ENCODE measurements at places on chromosomes 1 and 21.

DNA sequence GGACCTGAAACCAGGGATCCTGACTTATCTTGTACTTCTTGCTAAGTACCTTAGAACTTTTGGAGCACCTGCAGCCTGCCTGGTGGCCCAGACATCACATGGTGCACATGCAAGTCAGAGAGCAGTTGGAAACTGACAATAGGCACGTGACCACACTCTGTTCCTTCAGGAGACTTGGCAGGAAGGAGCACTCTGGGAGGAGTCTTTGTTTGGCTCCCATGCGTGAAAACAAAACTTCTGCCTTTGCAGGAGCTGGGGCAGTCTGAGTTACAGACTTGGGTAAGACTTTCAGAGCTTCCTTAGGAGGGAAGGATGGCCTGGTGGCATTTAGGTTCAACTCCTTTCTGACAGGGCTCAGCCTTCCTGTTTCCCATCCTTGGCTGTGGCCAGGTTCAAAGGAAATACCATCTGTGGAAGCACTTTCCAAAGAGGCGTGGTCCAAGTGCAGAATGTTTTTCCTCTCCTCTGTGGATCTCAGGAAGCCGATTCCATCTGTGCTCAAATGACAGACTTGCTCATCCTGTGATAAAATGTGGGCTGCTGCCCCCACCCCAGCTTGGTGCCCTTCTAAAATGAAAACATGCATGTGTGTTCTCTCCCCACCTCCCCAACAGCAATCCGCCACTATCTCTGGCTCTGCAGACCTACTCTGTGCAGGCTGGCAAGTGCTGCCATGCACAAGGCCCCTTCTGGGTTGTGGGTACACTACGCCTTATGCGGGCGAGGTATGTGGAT is 14.1 kb upstream of the ZNF436 start:
- no peak for DNase-seq

- DNase-seq = no peak
Measured at GRCh38 chr1:30883389-30884172, 25.0 kb downstream of the SDC3 start.

- DNase-seq = no peak
Measured at GRCh38 chr1:207862241-207862787, 48.6 kb downstream of the CD34 start.

DNA sequence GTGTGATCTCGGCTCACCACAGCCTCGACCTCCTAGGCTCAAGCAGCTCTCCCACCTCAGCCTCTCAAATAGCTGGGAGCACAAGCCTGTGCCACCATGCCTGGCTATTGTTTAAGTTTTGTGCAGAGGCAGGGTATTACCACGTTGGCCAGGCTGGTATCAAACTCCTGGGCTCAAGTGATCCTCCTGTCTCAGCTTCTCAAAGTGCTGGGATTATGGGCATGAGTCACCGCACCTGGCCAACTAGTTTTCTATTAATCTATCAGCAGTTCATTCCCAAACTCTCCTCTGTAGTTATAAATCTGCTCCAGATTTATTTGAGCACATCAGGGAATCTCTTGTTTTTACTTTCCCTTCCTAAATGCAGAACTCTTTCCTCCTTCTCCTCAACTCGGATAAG is 443.8 kb downstream of the PRDM2 start:
- no peak for DNase-seq

DNA sequence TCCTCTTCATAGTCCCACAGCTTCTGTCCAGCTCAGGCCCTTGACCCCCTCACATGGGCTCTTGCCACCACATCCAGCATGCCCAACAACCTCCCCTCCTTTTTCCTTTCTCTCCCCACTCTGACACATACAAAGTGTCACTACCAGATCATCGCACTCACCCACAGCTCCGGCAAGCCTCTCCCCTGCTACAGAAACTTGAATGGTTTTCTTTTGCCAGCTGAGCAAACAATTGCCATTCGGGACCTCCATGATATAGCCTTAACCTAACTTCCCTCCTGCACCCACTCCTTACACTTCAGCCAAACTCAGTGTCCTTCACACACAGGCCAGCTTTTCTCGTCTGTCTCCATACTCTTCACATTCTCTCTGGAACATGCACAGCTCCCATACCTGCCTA is 43.3 kb downstream of the MAB21L3 start:
- no peak for DNase-seq

GRCh38 chr21:39105341-39105765 is 77.9 kb downstream of the PSMG1 start:
- DNase-seq = no peak

DNA sequence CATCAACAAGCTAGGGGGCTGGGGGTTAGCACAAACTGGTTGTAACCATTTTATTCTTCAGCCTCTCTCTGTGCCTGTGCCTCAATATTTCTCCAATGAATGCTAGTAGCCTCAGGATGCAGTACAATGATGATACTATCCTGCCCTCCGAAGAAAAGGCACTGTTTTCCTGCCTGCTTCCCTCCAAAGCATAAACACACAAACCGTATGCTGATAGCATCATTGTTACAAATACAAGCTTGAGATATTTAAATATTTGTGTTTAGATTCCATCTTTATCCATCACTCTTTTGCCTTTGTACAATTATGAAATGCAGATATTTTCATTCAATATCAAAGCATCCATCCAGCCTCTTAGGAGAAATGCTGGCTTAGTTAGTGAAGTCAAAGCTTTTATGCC is 404.8 kb downstream of the DUSP10 start:
- DNase-seq = no peak

- DNase-seq = peak; percentile 4
Measured at GRCh38 chr1:202249846-202250245, 56.2 kb downstream of the LGR6 start.

DNA sequence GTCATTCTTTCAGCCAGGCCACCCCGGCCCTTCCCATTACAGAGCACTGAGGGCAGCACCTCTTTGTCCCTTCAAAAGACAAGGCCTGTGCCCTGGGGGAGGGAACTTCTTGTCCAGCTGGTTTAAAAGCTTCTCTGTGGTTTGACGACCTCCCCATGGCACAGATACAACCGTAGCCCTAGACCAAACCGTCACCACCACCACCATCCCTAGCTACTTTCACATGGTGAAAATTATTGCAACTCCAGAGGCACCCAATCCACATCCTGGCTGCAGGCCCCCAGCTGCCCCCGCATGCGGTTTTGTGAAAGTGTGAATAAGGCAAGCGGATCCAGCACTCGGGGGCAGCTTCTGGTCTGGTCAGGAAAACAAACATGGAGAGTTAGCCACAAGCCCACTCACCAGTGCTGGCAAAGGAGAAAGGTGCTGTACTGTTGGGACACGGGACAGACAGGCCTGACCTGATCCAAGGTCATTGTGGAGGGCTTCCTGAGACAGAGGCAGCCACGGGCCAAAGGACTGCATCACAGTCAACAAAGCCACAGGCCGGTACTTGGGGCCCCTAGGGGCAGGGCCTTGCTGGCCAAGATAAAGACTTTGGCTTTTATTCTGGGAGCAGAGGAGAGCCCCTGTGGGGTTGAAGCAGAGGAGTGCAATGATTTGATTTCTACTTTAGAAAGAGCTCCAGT is 31.2 kb downstream of the CDCA8 start:
- no peak for DNase-seq

GRCh38 chr1:40635763-40636500 is 29.6 kb downstream of the RIMS3 start:
- DNase-seq = no peak

- DNase-seq = no peak
Measured at GRCh38 chr1:36717431-36717830, 234.7 kb upstream of the CSF3R start.

GRCh38 chr21:21096956-21097355 is 98.7 kb downstream of the NCAM2 start:
- no peak for DNase-seq

- DNase-seq = no peak
Measured at GRCh38 chr1:112893288-112894009, 62.5 kb downstream of the SLC16A1 start.

DNA sequence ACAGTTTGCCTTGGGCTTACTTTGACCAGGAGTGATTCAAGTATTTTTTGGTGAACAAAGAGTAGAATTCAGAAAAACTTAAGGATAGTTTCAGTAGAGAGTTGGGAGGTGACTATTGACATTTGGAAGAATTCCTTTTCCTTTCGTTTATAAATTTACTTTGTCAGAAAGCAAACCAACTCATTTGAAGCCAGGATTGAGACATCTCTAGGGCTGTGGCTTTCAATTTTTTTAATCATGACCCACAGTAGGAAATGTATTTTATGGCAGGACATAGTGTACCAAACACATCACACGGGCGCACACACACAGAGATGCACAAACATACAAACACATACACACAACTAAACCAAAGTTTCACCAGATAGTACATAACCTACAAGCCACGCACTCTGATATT is 24.1 kb downstream of the NR5A2 start:
- no peak for DNase-seq

DNA sequence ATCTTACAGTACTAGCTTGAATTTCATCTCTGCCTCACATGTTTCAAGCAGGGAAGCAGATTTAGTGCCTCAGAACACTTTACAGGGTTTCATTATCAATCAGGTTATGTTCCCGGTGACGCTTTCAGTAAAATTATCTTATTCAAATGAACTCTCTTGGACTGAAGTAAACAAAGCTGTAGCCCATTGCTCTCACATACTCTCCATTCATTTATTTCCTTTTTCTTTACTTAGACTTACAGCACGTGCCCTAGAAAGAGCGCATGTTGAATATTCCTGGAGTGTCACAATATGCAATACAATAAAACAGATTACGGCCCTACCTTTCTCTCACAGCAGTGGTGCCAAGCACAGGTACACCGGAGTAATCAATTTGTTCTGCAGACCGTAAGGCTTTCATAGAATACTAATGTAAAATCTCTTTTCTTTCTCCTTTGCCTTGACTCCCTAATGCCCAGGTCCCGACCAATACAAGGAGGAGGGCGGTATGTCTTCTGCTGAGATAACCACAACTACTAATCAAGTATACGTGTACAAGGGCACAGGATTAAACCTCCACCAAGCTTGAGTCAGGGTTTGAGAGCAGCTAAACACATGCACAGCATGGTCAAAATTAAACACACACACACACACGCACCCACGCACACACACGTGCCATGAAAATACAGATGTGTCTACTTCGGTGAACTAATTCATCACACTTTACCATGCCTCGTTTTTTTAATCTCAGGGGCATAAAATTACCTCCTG is 62.8 kb downstream of the NRIP1 start:
- DNase-seq = no peak
